ENCODE measurements at places on chromosomes 1 and 21.

DNA sequence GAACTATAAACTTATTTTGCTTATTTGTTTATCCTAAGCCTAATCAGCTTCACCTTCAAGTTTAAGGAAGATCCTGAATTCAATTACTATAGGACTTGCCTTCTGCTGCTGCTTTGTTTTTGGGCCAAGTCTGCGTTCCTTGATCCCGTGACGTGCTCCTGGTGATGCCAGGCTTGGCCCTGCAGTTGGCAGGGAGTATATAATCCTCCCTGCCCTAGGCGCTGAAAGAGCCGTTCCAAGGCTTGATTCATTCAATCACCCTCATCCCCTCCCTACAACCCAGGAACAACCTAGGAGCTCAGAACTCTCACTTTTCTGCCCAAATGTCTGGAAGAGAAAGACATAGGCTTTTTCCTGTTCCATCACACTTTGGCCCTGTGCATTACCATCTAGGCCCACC lies 12.4 kb upstream of the LRRN2 start:
- H3K36me3 ChIP-seq = no peaks in the 10 kb centered on the region
- no peak overlapping the region for H3K27ac ChIP-seq
- no peaks in the 10 kb centered on the region for H3K4me1 ChIP-seq
- no peak overlapping the region for H3K4me3 ChIP-seq
- H3K27me3 ChIP-seq = peaks cover 5% of the 10 kb centered on the region

GRCh38 chr1:182834326-182834725 lies 4.8 kb upstream of the DHX9 start:
- no peaks in the 10 kb centered on the region for H3K27me3 ChIP-seq
- H3K36me3 ChIP-seq = no peaks in the 10 kb centered on the region
- peaks cover 4% of the 10 kb centered on the region for H3K4me1 ChIP-seq
- H3K4me3 ChIP-seq = no peak overlapping the region
- H3K27ac ChIP-seq = no peak overlapping the region

DNA sequence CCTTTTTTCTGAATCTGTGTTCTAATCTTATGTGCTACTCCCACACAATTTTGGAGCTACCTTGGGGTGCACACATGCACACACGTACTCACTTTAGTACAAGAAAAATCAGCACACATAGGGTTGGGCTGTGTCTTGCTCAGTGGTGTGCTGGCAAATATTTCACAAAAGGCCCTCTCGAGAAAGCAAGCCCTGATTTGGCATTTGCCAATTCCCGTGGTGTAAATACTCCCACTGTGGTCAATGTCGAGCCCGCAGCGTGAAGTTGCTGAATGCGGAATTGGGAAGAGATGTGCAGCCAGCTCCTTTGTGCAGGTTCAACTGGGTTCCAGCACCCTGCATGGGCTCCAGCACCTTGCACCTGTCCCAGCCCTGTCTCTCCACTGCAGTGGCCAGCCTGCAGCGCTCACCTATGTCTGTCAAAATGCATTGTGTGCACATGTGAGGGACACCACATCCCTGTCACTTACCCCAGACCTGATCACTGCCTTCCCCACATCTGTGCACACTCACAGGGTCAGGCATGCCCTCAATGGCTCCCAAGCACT lies 78.4 kb upstream of the WNT4 start:
- no peaks in the 10 kb centered on the region for H3K4me1 ChIP-seq
- H3K27ac ChIP-seq = no peak overlapping the region
- peaks cover 10% of the 10 kb centered on the region for H3K27me3 ChIP-seq
- H3K36me3 ChIP-seq = no peaks in the 10 kb centered on the region

- peak; percentile 50 for DNase-seq
- H3K27me3 ChIP-seq = peaks cover 45% of the 10 kb centered on the region
- H3K4me1 ChIP-seq = peaks cover 2% of the 10 kb centered on the region
- H3K27ac ChIP-seq = no peak overlapping the region
- no peaks in the 10 kb centered on the region for H3K36me3 ChIP-seq
Observed at GRCh38 chr1:31238986-31239613, 587 bp downstream of the NKAIN1 start.

DNA sequence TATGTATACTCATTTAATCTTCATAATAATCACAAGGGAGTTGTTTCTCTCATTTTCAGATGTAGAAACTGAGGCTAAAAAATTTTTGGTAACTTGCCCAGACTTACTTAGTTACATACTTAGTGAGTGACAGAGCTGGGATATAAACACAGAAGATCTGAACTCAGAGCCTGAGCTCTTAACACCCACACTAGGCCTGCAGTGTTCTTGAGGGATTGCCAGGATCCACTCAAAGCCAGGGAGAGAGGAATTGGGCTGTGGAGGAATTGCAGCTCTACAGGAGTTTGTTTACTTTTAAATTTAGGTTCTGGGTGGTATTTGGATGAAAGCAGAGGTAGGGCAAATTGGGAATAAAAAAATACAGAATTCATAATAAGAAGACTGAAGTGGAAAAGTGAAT lies 515.1 kb upstream of the PLXNA2 start:
- H3K4me3 ChIP-seq = no peak overlapping the region
- no peaks in the 10 kb centered on the region for H3K27me3 ChIP-seq
- DNase-seq = no peak
- no peaks in the 10 kb centered on the region for H3K36me3 ChIP-seq
- H3K4me1 ChIP-seq = no peaks in the 10 kb centered on the region

DNA sequence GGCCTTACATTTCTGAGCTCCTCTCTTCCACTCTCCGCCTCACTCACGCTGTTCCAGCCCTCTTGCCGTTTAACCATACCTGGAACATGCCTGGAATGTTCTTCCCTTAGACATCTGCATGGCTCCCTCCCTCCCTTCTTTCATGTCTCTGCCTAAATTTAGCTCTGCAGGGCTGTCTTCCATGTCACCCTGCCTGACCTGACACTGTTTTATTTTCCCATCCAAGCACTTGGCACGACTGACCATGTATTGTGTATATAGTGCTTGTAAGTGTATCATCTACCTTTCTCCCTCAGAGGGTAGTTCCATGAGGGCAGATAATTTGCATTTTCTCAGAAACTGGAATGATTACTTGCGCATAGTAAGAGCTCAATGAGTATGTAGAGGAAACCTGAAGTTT lies 47.3 kb downstream of the ST6GALNAC3 start:
- H3K36me3 ChIP-seq = no peaks in the 10 kb centered on the region
- H3K4me1 ChIP-seq = no peaks in the 10 kb centered on the region
- H3K27ac ChIP-seq = no peak overlapping the region
- H3K4me3 ChIP-seq = no peak overlapping the region
- DNase-seq = no peak

DNA sequence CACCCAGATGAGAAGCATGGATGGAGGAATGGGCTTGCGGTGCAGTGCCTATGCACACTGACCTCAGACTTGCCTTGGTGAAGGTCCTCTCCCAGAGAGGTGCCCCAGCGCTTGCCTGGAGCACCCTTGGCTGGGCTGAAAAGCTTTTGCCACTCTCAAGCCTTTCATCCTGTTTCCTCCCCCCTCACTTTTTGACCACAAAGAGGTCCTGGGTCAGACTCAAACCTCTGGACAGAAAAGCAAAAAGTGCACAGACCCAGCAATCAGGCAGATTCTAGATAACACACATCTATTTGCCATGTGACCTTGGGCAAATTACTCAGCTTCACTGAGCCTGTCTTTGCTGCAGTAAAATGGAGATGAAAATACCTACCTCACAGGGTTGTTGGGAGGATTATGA lies 7.3 kb downstream of the TMEM35B start:
- H3K27me3 ChIP-seq = no peaks in the 10 kb centered on the region
- no peak for DNase-seq
- H3K4me1 ChIP-seq = no peaks in the 10 kb centered on the region

- H3K36me3 ChIP-seq = no peaks in the 10 kb centered on the region
- no peak for DNase-seq
- H3K27me3 ChIP-seq = no peaks in the 10 kb centered on the region
- H3K27ac ChIP-seq = no peak overlapping the region
Observed at GRCh38 chr1:92975551-92976232, 14.4 kb upstream of the DIPK1A start.

All from large intestine (tissue), 12 donors.